ENCODE measurements at places on chromosomes 2 and 18.

DNA sequence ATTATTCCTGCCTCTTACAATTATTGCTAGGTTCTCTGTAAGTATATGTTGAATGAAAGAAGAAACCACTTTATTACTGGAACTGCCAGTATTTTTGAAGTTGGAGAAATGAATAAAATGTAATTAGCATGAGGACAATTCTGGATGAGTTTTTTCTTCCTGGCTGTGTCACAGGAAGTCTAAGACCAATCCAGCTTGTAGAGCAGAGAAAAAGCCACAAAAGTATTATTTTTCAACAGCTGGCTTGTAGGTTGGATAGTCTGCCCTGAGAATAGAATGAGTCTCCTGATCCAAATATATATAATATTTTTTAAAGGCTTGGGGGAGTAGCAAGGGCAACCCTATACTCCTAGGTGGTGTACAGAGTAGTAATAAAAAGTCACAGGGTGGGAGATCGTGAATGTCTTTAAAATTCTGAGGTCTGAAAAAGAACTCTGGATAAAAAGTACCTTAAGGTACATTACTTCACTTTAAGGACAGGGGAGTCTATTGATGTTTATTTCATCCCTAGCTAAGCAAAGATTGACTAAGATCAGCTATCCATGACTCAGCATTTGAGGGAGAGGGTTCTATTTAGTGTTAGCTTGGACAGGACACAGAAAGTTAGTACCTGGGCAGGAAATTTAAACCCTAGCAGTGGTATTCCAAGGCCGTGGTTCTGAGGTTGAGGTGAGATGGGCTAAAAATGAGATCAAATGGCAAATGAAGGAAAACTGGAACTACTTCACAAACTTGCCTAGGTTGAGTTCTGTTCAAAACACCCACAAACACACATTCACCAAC is 31.7 kb downstream of the SLC40A1 start:
- no peak for DNase-seq

GRCh38 chr2:211270257-211270656 is 713.9 kb downstream of the CPS1 start:
- DNase-seq: no peak

DNA sequence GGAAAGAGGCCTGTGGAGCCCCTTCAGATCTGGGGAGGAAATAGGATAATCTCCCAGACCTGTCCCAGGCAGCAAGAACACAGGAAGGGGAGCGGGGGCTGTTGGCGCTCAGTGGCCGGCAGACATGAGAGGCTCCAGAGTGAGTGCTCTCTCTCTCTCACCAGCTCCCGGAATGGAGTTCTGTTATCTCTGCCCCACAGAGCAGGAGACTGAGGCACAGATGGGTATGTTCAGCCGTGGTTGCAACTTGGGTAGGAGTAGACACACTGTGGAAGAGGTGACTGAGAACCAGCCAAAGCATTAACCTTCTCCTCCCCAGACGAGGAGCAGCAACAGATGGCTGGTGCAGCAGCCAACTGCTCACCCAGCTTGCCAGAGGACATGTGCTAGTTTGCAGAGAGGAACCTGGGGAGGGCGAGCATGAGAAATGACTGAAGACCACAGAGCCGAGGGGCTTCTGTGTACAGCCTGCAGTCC is 82.0 kb downstream of the NRP2 start:
- DNase-seq: no peak

DNA sequence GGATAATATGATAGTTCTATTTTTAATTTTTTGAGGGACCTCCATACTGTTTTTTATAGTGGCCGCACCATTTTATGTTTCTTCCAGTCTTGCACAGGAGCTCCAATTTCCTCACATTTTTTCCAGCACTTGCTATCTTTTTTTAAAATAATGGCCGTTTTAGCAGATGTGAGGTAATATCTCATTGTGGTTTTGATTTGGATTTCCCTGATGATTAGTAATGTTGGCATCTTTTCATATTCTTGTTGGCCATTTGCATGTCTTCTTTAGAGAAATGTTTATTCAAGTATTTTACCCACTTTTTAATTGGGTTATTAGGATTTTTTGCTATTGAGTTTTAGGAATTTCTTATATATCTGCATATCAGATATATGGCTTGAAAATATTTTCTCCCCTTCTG is 29.9 kb upstream of the NAPG start:
- DNase-seq: no peak

GRCh38 chr18:36419900-36420531 is 122.5 kb downstream of the FHOD3 start:
- DNase-seq: no peak

- DNase-seq: no peak
These were observed 156.7 kb downstream of the WDSUB1 start for GRCh38 chr2:159129824-159130223.

GRCh38 chr2:152427902-152428301 is 92.9 kb downstream of the FMNL2 start:
- no peak for DNase-seq

DNA sequence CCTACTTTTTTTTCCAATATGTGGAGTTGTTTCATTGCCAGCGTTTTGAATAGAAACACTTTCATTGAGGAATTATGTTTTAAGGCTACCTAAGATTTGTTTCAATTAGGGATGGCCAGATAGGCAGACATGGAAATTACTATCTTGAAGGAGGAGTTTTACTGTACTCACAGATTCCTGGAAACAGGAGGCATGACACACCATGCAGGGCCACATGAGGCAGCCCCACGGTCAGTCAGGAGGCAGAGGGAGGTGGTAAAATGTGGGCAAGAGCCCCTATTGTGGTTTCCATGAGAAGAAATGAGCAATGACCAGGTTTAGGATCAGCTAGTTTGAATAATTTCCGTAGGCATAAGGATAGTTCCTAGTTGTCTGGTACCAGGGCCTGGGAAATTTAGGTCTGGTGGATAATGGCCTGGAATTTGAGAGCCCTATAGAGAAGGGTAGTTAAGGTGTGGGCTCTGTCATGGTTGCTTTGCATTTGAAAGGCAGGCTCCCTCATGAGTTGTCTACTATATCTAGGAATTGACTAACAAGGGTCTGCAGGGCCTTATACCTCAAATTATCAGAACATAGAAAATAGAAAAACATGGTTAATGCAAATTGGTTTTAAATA is 360.0 kb upstream of the KCNJ3 start:
- DNase-seq: no peak

GRCh38 chr2:112005406-112006075 is 49.5 kb upstream of the TMEM87B start:
- DNase-seq: no peak

DNA sequence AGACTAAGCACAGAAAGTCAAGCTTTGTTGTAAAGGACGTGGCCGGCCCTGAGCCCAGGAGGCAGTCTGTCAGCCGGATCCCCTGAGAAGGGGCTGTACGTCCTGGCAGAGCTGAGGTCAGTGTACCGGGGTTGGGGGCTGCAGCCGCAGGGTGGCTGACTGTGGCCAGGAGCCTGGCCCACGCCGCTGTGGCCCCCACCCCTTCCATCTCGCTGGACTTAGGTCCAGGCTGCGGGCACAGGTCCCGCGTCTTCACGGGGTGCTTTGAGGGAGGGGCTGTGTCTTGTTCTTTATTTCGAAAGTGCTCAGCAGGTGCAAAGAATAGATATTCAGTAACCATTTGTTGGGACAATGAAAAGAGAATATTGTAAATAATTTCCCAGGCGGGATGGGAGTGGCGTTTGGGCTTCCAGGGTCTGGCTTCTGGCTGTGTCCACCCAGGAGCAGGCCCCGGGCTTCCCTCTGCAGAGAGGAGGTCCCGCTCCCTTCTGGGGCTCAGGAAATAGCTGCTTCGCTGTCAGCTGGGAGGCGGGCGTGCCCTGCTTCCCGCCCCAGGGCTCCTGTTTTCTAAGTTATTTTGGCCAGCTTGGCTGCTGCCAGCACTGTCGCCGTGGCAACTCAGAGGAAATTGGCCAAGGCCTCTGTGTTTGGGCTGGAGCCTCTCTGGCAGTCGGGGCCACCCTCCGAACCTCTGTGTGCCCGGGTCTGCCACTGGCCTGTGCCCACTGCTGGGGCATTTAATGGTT is 7.4 kb downstream of the NFATC1 start:
- DNase-seq: peak; percentile 51

- no peak for DNase-seq
These were observed 205.7 kb downstream of the CYP26B1 start for GRCh38 chr2:71941726-71942525.

DNA sequence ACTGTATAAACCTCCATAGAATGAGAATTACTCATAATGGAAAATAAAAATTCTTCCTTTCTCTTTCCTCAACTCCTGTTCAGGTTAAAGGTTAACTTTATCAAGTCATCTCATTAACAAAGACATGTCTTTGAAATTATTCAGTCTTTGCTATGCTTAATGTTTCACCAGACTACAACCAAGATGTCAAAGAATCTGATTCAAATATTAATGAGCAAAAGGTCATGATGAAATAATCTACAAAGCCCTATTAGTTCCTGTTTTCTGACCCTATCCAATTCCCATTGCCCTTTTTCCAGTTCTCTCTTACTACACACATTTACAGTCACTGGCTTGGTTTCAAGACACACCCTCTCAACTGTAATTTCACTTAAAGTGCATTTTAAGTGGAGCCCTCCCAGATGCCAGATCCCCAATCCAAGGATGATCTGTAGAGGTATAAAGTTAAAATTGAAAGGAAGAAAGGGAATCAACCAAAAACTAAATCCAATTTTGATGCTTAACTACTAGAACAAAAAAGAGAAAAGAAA is 246.9 kb upstream of the CYP26B1 start:
- no peak for DNase-seq

GRCh38 chr2:229044581-229044980 is 226.5 kb downstream of the PID1 start:
- DNase-seq: no peak

DNA sequence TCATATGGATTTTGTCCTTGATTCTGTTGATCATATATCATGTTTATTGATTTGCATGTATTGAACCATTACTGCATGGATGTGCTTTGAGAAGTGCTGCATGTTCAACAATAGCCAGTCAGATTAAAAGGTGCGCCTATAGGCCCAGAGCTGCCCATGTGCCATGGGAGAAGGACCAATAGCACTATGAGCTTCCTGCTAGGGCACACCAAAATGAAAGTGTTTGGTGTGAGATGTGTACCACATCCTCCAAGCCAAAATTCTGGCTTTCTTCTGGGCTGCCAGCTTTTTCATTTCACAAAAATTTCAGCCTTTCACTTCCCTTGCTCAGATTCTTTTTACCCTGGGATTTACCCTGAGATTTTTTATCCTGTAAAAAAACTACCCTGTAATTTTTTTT is 34.8 kb upstream of the MMADHC start:
- DNase-seq: no peak

- DNase-seq: no peak
These were observed 863.7 kb upstream of the VRK2 start for GRCh38 chr2:57182916-57183315.

GRCh38 chr2:10287761-10288160 is 14.9 kb upstream of the HPCAL1 start:
- DNase-seq: no peak

- DNase-seq: no peak
These were observed 743 bp downstream of the XPO1 start for GRCh38 chr2:61537277-61537949.

GRCh38 chr2:172285010-172285621 is 142.3 kb upstream of the ITGA6 start:
- DNase-seq: no peak

DNA sequence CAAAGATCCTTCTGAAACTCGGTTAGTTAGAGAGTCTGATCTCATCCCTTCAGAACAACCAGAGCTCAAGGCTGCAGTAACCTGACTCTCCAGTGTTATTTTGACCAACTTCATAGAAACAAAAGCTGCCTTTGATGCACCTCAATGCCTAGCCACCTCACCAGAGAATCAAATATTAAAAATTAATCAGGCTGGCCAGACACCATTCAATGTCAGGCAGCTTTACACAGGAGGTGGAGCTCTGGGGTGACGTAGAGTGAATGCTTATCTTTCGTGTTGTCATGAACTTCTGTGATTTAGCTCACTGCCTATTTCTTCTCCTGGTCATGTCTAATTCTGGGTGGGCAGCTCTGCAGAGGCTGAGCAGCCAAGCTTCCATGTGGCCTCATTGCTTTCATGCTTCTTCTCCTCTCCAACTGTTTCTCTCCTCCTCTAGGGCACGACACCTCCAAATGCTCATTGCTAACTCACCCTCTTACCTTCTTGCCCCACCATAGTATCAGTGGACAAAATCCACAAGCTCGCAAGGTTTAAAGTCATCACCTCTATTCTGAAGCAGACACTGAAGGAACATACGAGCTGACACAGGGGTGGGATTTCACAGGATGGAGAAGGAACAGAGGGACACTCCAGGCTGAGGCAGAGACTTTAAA is 39.4 kb downstream of the AAK1 start:
- DNase-seq: no peak
